ENCODE measurements at places on chromosomes 11 and 22.
A peak's percentile ranks its signal among the peaks of the same experiment; 100 is the strongest.

GRCh38 chr22:41668971-41669911, 19.4 kb downstream of the SNU13 start:
- no peak for DNase-seq

DNA sequence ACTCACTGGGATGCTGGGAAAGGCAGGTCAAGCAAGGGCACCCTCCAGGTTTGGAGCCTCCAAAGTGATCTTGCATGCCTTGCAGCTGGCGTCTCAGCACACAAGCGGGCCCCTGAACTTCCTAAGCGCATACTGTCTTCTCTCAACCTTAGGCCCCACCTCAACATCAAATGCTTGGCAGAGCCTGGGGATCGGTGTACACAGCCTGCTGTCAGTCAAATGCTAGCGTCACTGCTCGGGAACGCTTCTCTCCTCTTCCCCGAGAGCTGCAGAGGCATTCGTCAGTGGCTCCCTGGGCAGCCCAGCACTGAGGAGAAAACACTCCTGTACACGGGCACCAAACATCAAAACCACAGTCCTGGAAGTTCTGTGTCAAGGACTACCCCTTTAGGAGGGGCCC, 124.9 kb downstream of the C11orf58 start:
- no peak for DNase-seq

DNA sequence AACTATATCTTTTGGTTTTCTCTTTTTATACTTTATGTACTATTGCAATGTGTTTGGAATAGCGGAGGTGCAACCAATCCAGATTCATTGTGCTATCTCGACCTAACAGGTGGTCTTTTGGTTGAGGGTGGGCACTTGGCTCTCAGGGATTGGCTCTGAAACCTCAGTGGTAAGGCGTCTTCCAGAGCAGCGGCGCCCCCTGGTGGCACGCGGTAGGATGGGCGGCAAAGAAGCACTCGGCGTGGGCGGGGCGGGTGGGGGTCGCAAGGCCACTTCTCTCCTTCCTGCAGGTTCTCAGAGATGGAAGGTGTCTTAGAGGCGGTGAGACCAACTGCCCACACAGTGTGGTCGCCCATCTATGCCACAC, 19.2 kb upstream of the PLET1 start:
- peak; percentile 69 for DNase-seq

DNA sequence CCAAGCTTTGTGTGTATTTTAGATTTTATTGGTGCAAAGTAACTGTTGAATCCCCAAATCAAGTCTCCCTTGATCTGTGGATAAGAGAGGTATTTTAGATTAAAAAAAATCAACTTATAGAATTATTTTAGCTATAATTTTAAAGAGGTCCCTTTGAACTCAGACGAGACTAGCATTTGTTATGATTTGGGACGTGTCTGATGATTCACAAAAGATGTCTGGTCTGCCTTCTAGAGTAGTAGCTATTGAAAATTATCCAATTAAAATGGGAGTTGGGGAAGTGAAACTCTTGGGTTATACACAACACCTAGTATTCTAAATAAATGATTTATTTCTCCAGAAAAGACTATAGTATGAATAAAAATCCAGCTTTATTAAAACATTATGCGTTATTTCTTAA, 227.9 kb upstream of the GRIA4 start:
- no peak for DNase-seq

DNA sequence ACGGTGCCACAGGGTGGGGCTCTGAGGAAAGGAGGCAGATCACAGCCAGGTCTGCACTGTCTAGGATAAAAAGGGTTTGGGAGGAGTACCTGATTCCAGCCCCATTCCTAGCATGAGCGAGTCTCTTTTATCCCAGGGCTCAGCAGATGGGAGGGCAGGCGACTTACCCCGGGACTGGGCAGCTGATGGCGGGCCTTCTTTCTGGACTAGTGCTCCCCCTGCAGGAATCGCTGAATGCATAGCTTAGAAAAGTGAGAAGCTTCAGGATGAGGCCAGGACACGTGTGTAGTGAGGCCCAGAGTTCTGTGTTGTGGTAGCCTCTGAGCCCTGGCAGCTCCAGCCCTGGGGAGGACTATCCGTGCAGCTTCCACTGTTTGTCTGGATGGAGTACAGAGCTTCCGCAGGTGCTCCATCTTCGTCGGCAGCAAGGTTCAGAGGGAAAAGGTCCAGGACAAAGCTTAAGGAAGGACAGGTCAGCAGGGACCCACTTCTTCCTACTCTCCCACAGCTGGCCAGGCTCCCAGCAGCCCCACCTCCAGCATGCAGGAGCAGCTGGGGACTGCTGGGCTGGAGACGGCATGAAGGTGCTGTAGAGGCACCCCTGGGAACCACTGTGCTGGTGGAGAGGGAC, 30.4 kb downstream of the COMMD9 start:
- DNase-seq = no peak

DNA sequence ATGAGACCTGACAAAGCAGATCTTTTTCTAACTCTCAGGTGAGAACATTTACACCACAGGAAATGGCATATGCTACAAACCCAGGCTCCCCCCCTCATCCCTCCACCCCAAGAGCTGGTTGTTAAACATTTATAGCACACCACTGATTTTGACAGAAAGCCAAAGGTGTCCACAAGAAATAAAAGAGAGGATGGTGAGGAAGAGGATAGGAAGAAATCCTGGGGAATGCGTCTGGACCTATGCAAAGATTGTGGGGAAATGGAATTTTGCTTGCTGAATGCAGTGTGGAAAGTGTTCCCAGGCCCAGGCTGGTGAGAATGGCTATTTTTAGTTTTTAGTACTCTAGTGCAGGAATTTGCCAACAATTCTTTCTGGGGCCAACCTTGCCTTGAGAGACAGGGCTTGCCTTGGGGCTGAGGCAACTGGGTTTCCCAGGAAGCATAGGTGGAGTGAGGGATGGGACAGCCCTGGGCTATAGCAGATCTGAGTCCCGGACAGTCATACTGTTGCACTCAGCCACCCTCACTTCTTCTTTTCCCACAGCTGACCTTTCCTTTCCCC, 163.9 kb downstream of the ADAMTS15 start:
- no peak for DNase-seq

DNA sequence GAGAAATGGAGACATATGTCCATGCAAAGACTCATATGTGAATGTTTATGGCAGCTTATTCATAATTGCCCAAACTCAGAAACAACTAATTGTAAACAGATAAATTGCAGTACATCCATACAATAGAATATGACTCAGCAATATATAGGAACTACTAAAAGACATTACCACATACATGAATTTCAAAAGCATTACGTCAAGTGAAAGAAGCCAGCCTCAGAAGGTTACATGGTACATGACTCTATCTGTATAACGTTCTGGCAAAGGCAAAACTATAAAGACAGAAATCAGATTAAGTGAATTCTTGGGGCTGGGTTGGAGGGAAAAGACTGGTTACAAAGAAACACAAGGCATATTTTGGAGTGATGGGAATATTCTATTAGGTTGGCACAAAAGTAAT, 7.2 kb downstream of the KCTD21 start:
- DNase-seq = no peak

DNA sequence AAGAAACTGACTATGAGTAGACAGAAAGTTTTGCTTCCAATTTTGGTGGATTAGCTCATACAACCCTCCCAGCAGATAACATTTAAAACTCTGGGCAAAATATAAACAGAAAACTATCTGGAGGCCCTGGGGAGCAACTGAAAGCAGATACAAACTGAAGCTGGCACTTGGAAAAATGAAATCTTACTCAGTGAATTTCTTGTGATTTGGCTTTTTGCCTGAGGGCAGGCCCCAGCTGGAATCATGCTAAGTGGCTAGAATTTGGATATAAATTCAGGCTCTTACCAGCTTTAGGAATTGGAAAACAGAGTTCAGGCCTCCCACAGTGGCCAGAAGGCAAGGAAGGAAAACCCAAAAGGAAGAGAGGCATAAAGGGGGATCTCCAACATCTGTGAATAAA, 85.8 kb downstream of the EFCAB6 start:
- DNase-seq = no peak

GRCh38 chr11:113085446-113085845, 124.2 kb downstream of the NCAM1 start:
- no peak for DNase-seq

- DNase-seq = no peak
These were observed 8.9 kb upstream of the DCHS1 start for GRCh38 chr11:6664551-6664950.

GRCh38 chr11:120424185-120424969, 87.2 kb upstream of the GRIK4 start:
- no peak for DNase-seq

GRCh38 chr11:23866641-23867040, 630.2 kb upstream of the LUZP2 start:
- no peak for DNase-seq

GRCh38 chr11:44596525-44597276, 31.2 kb downstream of the CD82 start:
- peak; percentile 65 for DNase-seq

DNA sequence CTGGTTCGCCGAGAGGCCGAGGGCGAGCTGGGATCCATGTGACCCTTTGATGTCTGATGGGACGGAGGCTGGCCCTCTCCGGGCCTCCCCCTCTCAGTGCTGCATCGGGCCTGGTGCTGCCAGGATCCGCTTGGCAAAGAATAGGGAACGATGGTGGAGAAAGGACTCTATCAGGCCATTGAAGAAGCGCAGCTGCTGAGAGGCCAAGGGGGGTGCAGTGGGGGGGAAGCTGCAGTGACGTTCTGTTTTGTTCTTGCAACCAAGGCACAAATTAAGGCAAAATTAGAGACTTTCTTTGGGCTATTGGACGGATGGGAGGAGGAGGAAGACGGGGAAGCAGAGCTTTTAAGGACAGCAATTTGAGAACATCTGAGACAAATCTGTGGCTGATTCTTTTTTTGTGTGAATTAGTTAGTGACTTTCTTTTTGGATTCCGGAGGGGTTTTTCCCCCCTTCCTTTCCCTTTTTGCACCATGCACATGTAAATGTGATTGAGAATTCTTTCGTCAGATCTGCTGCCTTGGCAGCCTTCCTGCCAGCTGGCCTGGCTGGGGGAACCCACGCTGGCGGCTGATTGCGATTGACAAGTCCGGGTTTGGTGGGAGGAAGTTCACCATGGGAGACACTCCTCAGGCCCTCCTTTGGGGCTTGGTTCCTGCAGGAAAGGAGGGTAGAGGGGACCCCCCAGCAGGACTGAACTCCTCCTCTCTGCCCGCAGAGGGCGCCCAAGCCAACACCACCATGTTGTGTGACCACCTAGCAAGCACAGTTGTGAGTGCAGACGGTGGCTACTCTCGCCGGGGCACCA, 214.6 kb downstream of the NTM start:
- no peak for DNase-seq

- DNase-seq = no peak
These were observed 3.8 kb downstream of the APOBEC3D start for GRCh38 chr22:39024519-39025308.

DNA sequence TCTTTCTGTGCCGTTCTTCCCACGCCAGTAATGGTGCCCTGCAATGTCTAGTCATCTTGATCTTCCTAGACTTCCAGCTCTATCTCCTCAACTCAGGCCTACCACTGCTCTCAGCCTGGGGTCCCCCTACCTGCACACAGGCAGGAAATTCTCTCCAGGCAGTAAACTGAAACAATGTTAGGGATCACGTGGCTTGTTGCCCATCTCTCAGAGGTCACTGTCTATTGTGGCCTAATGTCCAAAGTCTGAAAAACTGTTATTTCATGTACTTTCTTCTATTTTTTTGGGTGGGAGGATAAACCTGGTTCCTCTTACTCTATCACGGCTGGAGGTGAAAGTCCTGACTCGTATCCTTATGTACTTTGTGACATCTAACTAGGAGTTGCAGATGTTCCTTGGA, 59.1 kb downstream of the CCDC34 start:
- DNase-seq = no peak

GRCh38 chr11:16292167-16292859, 64.0 kb downstream of the SOX6 start:
- DNase-seq = no peak

GRCh38 chr11:126703662-126704061, 296.9 kb downstream of the KIRREL3 start:
- DNase-seq = no peak

GRCh38 chr22:47190276-47190956, 428.0 kb downstream of the TBC1D22A start:
- DNase-seq = no peak

- no peak for DNase-seq
These were observed 22.9 kb downstream of the UQCR10 start for GRCh38 chr22:29790061-29790460.

- peak; percentile 74 for DNase-seq
These were observed 56.0 kb downstream of the GLYATL2 start for GRCh38 chr11:58788355-58789023.

DNA sequence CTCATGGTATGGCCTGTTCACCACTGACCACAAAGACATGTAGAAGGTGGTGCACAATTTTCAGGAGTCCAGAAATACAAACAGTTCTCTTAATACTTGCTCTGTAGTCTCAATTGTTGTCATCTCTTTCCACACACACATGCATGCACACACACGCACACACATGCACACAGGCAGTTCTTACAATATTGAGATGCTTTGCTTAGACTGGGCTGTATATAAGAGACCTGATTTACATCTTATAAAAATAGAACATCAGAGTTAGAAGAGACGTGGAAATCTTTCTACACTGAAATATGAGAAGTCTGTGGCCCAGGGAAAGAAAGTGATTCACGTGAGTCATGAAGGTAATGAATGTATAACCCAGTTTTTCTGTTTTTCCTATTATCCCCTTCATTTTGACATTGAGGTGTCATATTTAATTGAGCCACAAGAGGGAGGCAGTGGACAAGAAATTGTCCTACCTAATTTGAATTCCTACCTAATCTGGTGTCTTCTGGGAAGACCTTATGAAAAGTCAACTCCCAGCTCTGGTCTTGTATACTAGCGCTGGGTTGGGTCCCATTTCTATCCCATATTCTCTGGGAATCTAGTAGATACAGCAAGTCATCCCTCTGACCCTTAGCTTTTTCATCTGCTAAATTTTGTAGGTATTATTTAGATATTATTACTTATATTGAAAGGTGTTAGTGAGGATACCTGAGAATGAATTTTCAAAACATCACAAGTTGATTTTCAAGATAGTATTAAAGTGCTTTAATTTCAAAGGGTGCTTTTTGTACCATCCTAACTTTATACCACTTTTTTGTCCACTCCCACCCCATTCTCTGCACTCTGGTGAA, 14.9 kb upstream of the MS4A4A start:
- no peak for DNase-seq

- no peak for DNase-seq
These were observed 380.1 kb downstream of the LARGE1 start for GRCh38 chr22:33539902-33540751.

DNA sequence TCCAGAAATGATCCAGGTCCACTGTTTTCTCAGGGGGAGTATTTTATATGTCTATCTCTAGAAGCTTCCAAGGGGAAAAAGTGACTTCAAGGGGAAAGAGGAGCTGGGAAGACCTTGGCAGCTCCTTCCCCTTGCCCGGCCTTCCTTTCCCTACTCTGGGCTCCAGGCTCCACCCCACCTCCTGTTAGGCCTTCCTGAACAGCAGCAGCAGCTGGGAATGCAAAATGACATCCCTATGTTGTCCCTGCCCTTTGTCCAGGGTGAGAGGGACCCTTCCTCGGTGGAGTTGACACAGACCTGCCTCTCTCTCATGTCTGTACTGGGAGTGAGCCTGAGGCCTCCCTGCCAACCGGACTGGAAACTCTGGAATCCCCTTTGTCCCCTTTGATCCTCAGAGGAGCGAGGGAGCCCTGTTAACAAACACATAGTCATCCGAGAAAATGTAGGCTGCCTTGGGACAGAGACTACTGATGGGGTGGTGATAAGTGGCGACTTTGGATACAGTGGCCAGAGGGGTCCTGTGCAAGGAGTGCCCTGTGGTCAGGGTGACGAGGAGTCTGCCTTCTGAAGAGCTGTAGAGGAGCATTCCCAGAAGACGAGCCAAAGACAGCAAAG, 9.0 kb upstream of the MALAT1 start:
- DNase-seq = no peak

- DNase-seq = no peak
These were observed 16.0 kb downstream of the SLC43A1 start for GRCh38 chr11:57499413-57499982.

- DNase-seq = no peak
These were observed 40.0 kb downstream of the COMMD9 start for GRCh38 chr11:36249246-36249645.

All from naive thymus-derived CD4-positive, alpha-beta T cell (primary cell).